Smooth muscle cell of the umbilical artery (primary cell): ENCODE measurements at places on chromosomes 7 and 10. TPM values are rescaled to one million over a fixed set of nuclear protein-coding genes. Genes with fewer than 3 reads are reported as not detected.

The MOGAT3 gene
- not detected in 2 replicates for total RNA-seq

The MMD2 gene
- total RNA-seq, result not detected in 2 replicates

The C7orf57 gene
- total RNA-seq, result not detected in 2 replicates

The ADRA2A gene
- not detected in 2 replicates for total RNA-seq

The CYP26C1 gene
- total RNA-seq, result 0.09 TPM in 1 of 2 replicates, not detected in the other
